CD4-positive, alpha-beta T cell treated with Interleukin-17A for 4 hours (primary cell): ENCODE measurements at places on chromosomes 7 and 10.

- DNase-seq, result peak; percentile 72
These were observed 16.4 kb downstream of the PRKRIP1 start for GRCh38 chr7:102412548-102412947.

DNA sequence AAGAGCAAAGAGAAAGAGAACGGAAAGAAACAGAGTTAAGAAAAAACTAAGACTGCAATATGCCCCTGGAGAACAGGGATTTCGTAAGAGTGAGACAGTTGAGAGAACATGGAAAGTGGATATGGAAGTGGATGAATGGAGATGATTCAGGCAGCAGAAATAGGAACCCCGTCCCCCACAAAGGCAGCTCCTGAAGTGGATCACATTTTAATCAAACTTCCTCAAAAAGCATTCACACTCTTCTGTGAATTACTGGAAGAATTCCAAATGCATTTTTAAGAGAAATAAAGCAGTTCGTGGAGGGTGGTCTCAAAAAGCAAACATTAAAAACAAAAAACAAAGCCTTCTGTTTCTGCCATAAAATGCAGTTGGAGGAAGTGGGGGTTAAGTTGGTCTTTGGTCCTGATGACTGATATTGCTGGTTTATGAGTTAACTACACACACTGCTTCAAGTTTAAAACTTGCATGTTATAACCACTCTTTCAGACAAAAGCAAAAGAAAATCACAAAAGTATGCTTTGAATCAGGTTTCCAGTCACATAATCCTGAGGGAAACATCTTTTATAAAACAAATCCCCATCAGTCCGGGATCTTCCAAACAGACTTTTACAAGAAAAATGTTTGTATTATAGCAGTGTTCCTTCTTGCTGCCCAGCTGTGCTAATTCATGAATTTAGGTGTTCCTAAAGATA is 214.3 kb downstream of the FANK1 start:
- no peak for DNase-seq

GRCh38 chr7:151715666-151716315 is 161.1 kb downstream of the PRKAG2 start:
- DNase-seq, result no peak

DNA sequence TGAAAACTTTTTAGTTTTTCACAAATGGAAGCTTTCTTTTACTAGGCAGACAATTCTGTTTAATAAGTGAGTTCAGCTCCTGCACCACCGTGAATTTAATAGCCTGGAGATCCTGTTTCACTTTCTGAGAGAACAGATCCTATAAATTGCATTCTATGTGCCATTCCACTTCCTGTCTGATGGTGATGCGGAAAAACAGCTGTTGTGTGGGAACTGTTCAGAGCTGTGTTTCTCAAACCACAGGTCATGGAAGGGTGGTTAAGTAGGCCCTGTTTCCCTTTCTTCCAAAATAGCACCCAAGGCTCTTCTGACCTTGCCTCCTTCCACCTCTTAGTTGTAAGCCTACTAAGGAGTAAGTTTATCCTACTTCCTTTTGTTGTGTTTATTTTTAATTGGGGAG is 97.2 kb upstream of the DKK1 start:
- no peak for DNase-seq

- no peak for DNase-seq
These were observed 171.2 kb downstream of the SGMS1 start for GRCh38 chr10:50452603-50453002.

DNA sequence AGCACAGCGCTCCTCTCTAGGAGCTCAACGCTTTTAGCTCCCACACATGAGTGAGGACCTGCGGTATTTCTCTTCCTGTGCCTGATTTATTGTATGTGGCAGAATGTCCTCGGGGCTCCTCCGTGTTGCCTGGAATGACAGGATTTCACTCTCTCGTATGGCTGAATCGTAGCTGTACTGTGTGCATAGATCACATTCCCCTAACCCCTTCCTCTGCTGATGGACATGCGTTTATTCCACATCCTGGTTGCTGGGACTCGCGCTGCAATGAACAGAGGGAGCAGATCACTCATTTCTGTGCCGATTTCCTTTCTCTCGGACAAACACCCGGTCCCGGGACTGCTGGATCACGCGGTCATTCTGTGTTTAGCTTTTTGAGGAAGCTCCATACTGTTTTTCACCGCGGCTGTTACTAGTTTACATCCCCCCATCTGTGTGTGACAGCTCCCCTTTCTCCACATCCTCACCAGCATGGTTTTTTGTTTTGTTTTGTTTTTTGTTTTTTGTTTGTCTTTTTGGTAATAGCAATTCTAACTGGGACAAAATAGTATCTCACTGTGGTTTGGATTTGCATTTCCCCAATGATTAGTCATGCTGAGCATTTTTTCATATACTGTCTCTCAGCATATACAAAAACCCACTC is 76.3 kb downstream of the FOXL3 start:
- peak; percentile 24 for DNase-seq

DNA sequence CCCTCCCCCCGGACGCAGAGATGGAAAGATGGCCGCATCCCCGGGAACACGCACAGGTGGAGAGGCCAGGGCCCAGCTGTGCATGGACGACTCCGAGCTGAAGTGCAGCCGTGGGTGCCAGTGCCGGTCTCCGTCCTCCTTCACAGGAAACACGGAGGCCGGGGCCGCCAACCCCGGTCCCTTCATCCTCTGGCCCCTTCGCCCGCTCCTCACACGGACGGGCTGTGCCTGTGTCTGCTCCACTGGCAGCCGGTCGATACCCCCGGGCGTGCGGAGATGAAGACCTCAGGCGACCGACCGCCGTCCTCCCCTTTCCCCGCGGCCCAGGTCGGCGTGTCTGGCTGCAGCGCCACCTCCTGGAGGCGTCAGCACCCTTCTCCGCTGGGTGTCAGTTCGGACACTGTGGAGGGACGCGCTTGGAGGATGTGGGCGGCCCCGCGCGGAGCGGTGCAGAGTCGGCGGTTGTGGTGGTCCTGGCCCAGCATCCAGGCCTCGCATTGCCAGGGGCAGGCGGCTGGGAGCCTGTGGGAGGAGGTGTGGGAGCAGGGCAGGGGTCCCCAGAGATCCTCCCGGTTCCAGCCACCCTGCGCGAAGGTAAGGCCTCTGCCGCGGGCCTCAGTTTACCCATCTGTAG is 9.9 kb downstream of the ZNF511 start:
- peak; percentile 80 for DNase-seq

DNA sequence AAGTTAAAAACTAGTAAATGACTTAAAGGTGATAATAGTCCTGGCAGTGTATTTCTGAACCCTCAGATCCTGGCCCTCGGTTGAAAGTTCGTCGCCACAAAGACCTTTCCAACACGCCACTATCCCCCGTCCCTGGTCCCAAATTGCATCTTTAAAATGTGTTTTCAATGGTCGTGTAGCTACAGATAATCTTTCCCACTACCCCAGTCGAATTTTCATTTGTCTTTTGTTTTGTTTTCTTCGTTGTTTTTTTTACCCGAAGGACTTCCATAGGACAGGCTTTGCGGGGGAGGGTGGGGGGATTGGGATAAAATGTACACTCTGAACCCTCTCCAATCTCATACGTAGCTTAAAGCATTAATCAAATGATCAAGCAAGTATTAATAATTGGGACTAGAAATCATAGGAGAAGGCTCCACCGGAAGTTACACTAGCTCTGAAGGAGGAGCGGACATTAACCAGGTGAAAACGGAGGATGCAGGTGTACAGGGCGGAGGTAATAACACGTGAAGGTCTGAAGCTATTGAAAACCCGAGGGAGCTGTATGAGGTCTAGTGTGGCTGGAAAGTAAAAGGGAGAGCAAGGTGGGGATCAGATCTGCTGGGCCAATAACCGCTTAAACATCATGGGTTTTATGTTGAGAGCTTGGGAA is 32.8 kb upstream of the PHF14 start:
- DNase-seq, result peak; percentile 34

DNA sequence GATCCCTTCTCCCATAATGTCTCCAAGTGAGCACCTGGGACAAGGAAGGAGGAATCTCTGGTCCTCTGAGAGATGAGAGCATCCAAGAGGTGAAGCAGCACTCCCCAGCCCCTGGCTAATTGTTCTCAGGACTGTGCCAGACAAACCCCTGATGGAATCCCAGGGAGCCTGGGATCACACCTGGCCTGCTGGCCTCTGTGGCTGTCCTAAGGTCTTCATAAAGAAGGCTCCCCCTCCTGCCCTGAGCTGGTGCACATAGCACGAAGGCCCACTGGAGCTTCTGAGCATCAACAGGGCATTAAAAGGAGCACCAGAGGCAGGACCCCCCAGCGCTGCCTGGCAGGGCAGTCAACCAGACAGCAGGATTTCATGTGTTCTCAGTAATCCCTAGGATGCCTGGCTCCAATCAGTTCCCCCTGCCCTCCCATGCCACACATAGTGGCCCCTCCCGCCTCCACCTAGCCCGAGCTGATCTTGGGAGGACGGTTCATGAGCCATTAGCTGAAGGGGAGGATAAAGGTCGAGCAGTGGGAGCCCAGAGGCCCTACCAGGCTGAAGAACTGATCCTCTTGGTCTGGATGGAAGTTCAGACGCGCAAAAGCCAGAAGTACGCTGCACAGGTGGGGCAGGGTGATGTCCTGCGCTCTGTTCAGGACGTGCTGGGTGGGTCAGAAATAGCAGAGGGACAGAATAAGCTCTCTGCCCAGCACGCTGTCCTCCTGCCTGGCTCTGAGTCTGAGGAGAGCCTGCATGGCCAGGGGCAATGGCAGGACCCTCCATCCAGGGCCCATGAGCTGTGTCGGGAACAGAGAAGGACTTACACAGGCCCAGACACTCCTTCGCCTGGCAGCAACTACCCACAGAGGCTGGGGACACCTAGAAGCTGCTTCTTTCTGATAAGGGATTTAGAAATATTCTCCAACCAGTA is 8.4 kb downstream of the TBRG4 start:
- DNase-seq, result no peak
